ENCODE measurements at places on chromosomes 16 and 17. TPM values are rescaled to one million over a fixed set of nuclear protein-coding genes. Genes with fewer than 3 reads are reported as not detected.

Gene CDC42EP4
- 68.4 TPM for total RNA-seq

Gene KRTAP4-4
- not detected for total RNA-seq

Gene KRT27
- not detected for total RNA-seq

Gene SHBG
- total RNA-seq, result 0.60 TPM

Data from mesothelial cell of epicardium (in vitro differentiated cells).